ENCODE measurements at places on chromosomes 11 and 22. TPM values are rescaled to one million over a fixed set of nuclear protein-coding genes. Genes with fewer than 3 reads are reported as not detected.
A peak's percentile ranks its signal among the peaks of the same experiment; 100 is the strongest.

Gene MMP3
- not detected for total RNA-seq

Gene OR10W1
- not detected for total RNA-seq

Gene TEX54
- not detected for total RNA-seq

Gene ART5
- 12.8 TPM for total RNA-seq

Gene CD6
- 1.1 TPM for total RNA-seq

Gene ROBO3
- 12.0 TPM for total RNA-seq

Gene CD44
- 1,819 TPM for total RNA-seq

Gene KDM4E
- not detected for total RNA-seq

Gene PRG3
- total RNA-seq, result not detected

DNA sequence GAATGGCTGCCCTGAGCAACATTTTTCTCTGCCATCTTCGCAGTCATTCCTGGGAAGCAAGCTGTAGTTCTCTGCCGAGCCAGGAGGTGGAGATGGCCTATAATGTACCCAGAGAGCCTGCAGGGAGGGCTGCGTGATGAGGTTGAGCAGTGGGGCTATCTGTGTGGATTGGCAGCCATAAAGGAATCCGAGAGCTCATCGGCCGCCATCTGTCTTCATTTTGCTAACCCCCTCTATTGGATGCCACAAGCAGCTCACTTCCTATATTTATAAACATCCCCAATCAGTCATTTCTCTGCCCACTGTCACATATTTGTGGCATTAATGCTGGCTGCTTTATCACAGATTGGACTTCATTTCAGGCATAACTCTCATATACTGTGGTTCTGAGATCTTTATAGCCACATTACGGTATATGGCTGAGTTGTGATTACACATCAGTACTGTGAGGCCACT is 209.5 kb downstream of the NTM start:
- DNase-seq, result no peak
- H3K27ac ChIP-seq, result no peak overlapping the region

DNA sequence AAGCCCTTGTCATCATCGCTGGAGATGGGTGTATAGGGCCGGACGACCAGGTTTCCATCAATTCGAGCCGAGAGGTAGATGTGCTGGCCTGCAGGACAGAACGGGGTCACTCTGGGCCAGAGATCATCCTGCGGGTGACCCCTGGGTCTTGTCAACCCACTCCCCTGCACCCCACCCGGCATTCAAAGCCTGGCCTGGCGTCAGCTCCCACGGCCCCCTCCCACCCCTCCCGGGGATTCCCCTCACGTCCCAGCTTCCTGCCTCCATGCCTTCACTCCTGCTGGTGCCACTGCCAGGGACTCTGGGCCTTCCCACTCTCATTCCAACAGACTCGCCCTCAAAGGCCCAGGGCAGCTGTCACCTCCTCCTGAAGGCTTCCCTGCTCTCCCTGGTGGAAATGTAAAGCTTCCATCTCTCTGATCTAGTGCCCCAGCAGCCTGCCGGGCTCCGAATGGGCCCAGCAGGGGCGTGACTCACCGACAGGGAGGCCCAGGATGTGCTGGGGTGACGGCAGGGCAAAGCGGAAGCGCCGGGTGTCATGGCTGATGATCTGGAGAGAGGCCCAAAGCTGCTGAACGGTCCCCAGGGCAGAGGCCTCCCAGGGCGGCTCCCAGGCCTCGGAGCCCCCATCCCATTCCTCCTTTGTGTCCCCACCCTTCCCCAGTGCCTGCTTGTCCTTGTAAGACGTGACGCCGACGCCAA is 9.3 kb downstream of the ATP5MGL start:
- no peaks in the 10 kb centered on the region for H3K27me3 ChIP-seq
- no peak overlapping the region for H3K27ac ChIP-seq
- H3K4me3 ChIP-seq, result no peak overlapping the region
- no peaks in the 10 kb centered on the region for H3K36me3 ChIP-seq

DNA sequence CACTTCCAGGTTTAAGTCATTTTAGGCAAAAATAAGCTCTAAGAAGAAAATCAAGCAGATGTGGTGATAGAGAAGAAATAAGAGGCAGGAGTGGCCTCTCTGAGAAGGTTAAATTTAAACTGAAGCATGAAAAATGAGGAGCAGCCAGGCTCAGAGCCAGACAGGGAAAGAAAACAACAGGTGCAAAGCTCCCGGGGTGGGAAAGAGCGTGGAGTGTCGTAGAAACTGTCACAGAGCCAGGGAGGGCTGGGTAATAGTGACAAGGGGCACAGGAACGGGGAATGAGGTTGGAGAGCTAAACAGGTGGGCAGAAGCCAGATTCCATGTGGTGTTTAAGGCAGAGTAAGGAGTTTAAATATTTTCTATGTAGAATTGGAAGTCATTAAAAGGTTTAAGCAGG is 132.1 kb upstream of the BLID start:
- H3K27me3 ChIP-seq, result no peaks in the 10 kb centered on the region
- no peaks in the 10 kb centered on the region for H3K4me1 ChIP-seq
- H3K27ac ChIP-seq, result no peak overlapping the region
- no peak overlapping the region for H3K4me3 ChIP-seq
- DNase-seq, result no peak

DNA sequence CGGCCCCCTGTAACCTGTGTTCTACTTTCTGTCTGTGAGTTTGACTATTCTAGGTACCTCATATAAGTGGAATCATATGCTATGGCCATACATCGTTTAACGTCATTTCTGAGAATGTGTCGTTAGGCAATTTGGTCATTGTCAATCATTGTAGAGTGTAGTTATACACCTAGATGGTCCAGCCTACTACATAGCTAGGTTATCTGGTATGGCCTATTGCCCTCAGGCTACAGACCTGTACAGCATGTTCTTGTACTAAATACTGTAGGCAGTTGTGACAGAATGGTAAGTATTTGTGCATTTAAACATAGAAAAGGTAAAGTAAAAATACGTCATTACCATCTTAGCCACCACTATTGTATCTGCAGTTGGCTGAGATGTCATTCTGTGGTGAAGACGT is 35.2 kb downstream of the MYO7A start:
- H3K4me1 ChIP-seq, result no peaks in the 10 kb centered on the region
- H3K27ac ChIP-seq, result no peak overlapping the region
- no peaks in the 10 kb centered on the region for H3K36me3 ChIP-seq
- H3K4me3 ChIP-seq, result no peak overlapping the region
- H3K27me3 ChIP-seq, result peaks cover 4% of the 10 kb centered on the region

DNA sequence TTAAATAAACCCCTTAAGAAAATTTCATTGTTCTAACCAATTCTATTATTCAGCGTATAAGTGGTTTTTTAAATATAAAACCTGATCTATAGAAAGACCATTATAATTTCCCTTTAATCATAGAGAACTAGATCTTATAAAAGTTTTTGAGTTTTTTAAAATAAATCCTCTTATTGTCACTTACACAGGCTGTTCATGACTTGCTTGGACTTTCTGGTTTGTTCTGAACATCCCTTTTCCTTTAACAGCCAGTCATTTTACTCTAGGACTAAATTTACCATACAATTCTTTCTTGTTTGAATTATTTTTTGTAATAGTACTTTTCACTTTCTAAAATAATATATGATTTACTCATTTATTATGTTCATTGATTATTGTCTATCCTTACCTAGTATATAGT is 4.7 kb downstream of the NXPE2 start:
- no peak overlapping the region for H3K27ac ChIP-seq
- H3K4me1 ChIP-seq, result no peaks in the 10 kb centered on the region
- no peak overlapping the region for H3K4me3 ChIP-seq
- no peaks in the 10 kb centered on the region for H3K27me3 ChIP-seq
- no peaks in the 10 kb centered on the region for H3K36me3 ChIP-seq

DNA sequence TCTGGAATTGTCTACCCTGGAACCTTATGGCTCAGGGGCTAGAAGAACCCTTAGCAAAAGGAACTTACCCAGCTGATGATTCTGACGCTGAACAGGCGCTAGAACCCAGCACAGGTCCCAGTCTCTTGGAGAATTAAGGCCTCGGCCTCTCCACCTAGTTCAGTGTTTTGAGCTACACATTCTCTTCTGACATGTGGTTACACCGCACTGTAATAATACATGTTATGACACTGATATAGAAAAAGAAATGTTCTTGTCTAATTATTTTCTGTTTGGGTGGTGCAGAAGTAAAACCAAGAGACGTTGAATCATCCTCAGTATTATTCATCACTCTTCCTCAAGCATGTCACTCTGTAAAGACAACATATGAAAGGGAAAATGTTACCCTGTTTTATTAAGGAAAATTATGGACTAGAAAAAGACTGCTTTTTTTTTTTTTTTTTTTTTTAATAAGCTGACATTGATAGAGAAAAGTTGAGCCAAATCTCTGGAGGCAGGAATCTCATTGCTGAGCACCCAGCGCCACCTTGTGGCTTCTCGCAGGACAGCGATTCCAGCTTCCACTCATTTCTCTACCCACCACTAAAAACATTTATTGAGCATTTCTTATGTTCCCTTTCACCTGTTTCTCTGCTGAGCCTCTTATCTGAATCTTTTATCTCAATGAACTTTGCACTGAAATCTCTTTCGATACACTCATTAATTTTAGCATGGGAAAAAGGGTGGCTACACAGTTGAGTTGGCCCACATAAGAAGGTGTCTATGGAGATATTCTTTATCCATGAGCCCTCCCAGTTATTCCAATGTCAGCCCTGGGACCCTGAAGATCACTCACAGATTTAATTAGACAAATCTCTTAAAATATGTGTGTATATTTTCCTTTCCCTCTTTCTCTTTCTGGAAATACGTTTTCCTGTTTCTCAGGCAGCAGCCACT is 12.6 kb upstream of the APLNR start:
- peak; percentile 47 for DNase-seq
- peaks cover 5% of the 10 kb centered on the region for H3K27me3 ChIP-seq
- no peaks in the 10 kb centered on the region for H3K36me3 ChIP-seq
- no peaks in the 10 kb centered on the region for H3K4me1 ChIP-seq
- H3K27ac ChIP-seq, result no peak overlapping the region
